ENCODE measurements at places on chromosomes 13 and 19.
A peak's percentile ranks its signal among the peaks of the same experiment; 100 is the strongest.

DNA sequence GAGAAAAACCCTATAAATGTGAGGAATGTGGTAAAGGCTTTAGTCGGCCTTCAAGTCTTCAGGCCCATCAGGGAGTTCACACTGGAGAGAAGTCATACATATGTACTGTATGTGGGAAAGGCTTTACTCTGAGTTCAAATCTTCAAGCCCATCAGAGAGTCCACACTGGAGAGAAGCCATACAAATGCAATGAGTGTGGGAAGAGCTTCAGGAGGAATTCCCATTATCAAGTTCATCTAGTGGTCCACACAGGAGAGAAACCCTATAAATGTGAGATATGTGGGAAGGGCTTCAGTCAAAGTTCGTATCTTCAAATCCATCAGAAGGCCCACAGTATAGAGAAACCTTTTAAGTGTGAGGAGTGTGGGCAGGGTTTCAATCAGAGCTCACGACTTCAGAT lies 11.7 kb downstream of the ZNF226 start:
- no peak for DNase-seq

DNA sequence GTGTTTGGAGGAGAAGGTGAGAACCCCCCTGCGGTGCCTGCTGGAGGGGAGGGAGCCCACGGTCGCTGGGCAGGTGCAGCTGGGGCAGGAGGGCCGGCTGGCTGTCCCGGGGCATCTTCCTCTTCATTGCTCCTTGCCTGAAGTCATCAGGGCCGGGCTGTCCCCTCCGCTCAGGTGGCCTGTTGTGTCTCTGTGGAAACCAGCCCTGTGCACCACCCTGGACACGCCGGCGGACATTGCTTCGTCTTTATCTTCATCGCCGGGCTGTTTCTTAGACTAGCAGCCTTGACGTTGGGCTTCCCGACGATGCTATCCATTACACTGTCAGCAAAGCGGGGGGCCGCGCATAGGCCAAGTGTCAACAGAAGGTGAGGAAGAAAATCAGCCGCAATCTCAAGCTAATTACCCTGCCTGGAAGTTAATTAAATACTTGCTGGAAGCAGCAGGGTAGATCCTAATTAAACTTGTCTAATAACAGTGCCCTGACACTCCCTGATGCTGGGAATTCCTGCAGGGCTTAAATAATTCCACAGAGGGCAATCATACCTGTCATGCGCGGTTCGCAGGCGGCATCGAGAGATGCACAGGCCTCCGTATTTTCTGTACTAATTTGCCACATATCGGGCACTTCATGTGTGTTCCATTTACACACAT lies 111.4 kb upstream of the SOX1 start:
- no peak for DNase-seq

- DNase-seq, result no peak
Measured at GRCh38 chr19:56158170-56158757, 17.2 kb downstream of the ZNF444 start.

DNA sequence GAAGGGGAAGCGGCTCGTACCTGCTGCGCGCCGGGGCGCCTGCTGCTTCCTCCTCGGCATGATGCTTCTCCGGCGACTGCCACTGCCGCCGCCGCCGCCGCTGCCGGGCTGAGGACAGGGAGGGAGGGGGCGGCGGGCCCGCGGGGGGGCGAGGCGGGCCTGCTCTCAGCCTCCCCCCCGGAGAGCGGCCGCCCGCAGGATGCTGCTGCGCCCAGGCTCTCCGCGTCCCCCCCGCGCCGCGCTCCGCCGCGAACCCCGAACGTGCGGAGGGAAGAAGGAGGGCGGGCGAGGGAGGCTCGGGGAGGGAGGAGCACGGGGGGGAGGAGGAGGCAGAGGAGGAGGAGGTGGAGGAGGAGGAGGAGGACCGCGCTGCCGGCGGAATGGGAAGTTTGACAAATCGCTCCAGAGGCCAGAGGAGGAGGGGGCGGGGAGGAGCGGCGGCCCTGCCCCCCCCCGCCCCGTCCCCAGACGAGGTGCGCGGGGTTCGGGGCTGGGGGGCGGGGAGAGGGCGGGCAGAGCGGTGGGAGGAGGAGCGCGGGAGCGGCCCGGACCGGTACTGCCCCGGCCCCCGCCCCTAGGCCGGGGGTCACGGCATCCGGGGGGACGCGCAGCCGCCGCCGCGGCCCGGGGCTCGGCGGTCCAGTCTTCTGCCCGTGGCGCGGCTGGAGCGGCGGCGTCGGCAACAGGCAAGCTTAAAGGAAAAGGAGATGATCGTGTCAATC lies at the start of gene TSHZ3:
TSS of gene TSHZ3 (minus strand) at position 277 of the 722 bp plus-strand sequence. CDS start at position 60, 217 bp downstream.
- peak; percentile 42 for DNase-seq

GRCh38 chr13:94390881-94391280 lies 88.6 kb downstream of the DCT start:
- DNase-seq, result peak; percentile 14

DNA sequence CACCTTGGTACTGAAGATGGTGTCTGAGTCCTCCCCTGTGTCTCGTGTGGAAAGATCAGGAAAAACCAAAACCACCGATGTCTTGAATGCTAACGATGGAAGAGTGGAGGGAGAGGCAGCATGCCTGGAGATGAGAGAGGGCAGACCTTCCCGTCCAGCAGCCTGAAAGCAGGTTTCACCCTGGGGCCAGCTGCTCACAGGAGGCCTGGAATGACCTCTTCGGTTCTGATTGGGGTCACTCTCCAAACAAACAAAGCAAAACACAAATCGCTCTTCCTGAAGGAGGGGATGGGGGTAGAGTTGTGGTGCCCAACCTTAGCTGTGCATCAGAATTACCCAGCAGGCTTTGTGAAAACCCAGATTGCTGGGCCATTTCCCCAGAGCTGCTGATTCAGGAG lies 142.3 kb upstream of the SOX1 start:
- DNase-seq, result no peak

DNA sequence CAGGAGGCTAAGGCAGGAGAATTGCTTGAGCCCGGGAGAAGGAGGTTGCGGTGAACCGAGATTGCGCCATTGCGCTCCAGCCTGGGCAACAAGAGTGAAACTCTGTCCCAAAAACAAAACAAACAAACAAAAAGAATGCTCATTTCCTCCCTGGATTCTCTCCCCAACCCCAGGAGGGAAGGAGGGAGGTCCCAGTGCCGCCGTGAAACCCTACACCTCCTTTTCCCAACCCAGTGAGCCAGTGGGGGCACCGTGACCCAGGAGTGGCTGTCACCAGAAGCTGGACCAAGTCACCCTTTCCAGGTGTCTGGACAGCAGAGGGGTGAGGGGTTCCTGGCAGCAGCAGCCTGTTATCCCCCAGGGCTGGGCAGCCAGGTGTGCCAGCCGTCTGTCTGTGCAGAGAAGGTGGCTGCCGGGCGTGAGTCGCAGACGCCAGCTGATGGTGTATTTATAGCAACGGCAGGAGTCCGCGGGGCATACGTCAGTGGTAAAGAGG lies 23.5 kb downstream of the NFIC start:
- DNase-seq, result no peak

DNA sequence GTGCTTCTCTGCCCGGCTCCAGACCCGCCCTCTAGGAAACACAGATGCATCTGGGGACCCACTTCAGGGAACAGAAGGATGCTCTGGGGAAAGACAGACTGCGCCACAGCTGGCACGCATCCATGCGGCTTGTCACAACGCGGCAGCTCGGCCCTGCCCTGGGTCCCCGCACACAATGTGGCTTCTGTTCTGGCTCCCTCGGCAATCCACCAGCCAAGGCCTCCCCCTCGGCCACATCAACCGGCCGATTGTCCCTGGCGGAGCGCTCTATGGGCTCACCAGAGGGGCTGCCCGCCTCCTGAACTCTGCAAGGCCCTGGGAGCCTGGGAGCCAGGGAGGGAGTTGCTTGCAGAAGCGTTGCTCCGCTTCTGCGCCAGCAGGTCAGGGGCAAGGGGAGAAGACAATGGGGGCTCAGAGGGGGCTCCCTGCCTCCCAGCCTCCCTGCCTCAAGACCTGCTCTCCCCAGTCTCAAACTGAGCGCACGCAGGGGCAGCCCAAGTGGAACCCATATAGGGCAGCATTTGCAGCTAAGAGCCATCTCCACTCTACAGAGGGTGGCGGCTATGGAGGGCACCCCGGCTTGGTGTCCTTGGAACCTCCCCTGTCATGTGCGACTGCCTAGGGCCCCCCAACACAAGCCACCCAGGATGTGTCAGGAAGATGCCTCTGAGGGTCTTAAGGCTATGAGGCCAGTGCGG lies 37.9 kb downstream of the MLLT1 start:
- peak; percentile 97 for DNase-seq

GRCh38 chr13:67133476-67133875 lies 96.7 kb downstream of the PCDH9 start:
- DNase-seq, result peak; percentile 29

DNA sequence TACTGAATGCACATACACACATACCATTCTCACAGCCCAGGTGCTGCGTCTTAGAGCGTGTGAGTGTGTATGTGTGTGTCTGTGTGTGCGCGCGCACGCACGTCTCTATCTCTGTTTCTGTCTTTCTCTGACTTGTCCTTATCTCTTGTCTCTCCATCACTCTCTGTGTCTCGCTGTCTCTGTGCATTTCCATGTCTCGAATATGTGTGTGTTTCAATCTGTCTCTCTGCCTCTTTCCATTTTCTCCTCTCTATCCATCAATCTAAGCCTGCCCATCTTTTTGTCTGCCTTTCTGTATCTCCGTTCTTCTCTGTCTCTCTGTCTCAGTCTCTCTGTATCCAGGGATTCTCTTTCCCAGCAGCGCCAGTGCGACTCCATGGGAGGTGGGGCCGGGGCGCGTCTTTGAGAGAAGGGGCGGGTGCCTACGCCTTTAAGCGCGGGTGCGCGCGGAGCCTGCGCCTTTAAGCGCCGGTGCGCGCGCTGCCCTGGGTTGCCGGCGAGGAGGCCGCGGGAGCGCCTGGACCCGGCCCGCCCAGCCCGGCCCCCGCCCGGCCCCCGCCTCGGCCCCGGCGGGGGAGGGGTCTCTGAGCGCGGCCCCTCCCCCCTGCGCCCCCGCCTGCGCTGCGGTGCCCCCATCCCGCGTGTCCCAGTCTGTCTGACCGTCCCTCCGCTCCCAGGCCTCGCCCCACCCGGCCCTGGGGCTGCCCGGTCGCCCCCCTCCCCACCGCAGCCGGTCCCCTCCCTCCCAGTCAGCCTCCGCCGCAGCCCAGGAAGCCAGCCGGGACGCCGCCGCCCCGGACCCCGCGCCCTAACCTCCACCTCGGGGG lies at the start of gene LRFN3:
TSS of gene LRFN3 (plus strand) at position 464 of the 827 bp plus-strand sequence. CDS start 3,052 bp downstream, outside the sequence.
- DNase-seq, result peak; percentile 66

DNA sequence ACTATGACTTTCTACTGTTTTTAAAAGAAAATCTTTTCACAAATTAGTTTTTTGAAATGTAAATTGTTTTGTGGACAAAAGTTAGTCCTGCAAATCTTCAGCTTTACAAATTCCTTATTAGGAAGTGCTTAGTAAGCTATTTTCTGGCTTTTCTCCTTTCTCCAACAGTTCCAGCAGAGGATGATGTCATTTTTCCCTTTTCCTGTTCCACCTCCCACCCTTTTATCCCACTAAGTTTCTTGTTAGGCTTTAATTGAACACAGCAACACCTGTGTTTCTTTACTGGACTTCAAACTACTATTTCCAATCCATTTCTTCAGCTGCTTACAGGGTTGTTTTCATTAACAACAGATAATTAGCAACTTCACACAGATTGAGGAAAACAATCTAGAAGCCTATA lies 389.2 kb downstream of the NDFIP2 start:
- DNase-seq, result no peak

- DNase-seq, result no peak
Measured at GRCh38 chr19:55141696-55142095, 7.3 kb downstream of the TNNT1 start.

GRCh38 chr19:36331353-36332228 lies 47.4 kb downstream of the ZFP14 start:
- peak; percentile 92 for DNase-seq

GRCh38 chr13:62684359-62684758 lies 1268.7 kb upstream of the PCDH20 start:
- DNase-seq, result no peak

DNA sequence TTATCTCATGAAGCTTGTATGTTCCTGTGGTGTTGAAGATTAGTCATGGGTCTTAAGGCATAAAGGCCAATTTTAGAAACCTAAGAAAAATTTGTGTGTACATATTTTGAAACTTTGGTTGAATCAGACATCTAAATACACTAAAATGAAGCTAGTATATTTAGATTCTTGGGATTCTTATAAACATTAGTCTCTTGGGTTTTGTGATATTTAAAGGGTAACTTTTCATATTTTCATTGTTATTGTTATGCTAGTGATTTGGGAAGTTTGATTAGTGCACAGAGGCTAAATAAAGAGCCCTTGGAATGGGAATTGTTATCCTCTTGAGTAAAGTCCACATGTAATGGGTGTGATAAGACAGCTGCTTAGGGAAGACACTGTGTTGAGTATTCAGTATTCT lies 24.5 kb downstream of the UBA2 start:
- no peak for DNase-seq

- no peak for DNase-seq
Measured at GRCh38 chr13:82947191-82947621, 935.1 kb downstream of the SLITRK1 start.

DNA sequence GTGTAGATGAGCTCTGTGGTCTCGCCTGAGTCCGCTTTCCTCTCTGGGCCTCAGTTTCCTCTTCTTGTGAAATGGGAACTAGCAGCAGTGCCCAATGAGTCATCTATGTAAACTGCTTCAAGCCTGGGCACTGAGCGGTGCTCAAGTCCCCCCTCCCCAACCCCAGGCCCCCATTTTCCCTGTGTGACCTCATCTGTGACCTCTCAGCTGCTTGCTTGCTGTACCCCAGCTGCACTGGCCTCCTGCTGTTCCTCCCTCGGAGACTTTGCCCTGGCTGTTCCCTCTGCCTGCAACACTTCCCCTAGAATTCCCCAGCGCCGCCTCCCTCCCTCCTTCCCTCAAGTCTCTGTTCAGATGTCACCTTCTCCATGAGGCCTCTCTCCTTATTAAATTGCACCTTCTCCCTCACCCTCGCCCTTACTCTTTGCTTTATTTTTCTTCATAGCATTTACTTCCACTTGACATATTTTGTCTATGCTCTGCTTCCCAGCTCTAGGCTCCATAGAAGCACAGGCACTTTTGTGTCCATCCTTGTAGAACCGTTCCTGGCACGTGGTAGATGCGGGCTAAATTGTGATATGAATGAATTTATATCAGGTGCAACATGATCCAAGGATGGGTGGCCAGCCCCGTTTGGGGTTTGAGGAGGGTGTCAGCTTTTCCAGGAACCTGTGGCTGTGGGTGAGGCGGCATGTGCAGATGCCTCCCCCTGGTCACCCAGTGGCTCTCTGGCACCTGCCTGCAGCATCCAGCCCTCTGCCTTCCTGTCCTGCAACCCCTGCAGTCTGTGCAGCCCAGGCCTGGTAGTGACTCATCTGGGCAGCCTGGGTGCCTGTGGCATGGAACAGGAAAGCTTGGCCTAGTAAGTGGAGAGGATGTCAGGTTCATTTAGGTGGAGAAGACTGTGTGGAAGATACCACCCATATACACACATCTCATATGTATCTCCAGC lies 26.3 kb downstream of the SIPA1L3 start:
- no peak for DNase-seq

- DNase-seq, result no peak
Measured at GRCh38 chr19:40249201-40249600, 22.7 kb upstream of the CCNP start.

DNA sequence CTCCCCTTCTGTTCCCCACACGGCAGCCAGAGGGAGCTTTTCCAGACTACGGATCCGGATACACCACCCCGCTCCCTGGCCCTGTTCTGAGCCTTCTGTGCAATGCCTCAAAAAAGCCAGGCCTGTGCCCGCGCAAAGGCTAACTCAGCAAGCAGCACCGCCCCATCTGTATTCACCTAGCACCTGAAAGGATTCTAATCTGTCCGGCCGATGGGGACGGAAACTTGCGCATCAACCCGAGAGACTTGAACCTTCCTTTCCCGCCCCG lies 589 bp downstream of the ZBTB45 start:
- no peak for DNase-seq

GRCh38 chr13:110425444-110425780 lies 118.3 kb downstream of the COL4A2 start:
- no peak for DNase-seq
